ENCODE measurements at places on chromosomes 2 and 18.
A peak's percentile ranks its signal among the peaks of the same experiment; 100 is the strongest.

DNA sequence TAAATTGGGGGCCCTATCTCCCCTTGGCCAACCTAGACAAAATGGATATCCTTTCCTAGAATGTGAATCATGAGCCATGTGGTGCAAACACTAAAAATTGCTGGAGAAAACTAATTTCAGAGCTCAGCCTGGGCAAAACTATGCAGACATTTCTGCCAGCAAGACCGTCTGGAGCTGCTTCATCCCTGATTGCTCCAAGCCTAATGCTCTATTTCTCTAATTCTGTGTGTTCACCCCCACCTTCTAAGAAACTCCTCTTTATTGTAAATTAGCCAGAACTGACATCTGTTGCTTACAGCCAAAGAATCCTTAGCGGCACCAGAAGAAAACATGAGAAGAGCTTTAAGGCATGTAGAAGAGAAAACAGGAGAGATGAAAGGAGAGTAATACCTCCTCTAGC lies 337.7 kb upstream of the CHAC2 start:
- no peak for DNase-seq

GRCh38 chr2:160561551-160562295 lies 68.1 kb upstream of the RBMS1 start:
- DNase-seq, result peak; percentile 79

DNA sequence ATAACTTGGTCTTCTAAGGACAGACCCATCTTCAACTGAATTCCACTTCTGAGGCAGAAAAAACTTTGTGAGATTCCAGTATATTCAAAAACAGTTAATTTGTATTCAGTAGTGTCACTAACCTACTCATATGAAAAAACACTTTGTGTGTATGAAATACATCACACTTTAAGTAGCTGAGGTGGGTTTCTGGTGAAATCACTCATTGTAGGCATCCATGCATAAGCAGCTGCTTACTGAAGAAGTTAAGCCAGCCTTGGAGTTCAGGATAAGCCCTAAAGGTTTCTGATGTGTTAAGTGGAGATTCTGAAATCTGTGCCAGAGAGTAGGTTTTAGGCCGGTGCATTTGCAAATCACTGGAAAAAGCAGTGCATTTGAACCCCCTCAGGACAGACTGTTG lies 128.2 kb downstream of the BCL2 start:
- DNase-seq, result no peak

- peak; percentile 91 for DNase-seq
These were observed 5.0 kb downstream of the ARID5A start for GRCh38 chr2:96541398-96542152.

- no peak for DNase-seq
These were observed 350.0 kb upstream of the KLHL29 start for GRCh38 chr2:23034996-23035395.

- DNase-seq, result no peak
These were observed 51.8 kb downstream of the STK25 start for GRCh38 chr2:241456546-241456945.

DNA sequence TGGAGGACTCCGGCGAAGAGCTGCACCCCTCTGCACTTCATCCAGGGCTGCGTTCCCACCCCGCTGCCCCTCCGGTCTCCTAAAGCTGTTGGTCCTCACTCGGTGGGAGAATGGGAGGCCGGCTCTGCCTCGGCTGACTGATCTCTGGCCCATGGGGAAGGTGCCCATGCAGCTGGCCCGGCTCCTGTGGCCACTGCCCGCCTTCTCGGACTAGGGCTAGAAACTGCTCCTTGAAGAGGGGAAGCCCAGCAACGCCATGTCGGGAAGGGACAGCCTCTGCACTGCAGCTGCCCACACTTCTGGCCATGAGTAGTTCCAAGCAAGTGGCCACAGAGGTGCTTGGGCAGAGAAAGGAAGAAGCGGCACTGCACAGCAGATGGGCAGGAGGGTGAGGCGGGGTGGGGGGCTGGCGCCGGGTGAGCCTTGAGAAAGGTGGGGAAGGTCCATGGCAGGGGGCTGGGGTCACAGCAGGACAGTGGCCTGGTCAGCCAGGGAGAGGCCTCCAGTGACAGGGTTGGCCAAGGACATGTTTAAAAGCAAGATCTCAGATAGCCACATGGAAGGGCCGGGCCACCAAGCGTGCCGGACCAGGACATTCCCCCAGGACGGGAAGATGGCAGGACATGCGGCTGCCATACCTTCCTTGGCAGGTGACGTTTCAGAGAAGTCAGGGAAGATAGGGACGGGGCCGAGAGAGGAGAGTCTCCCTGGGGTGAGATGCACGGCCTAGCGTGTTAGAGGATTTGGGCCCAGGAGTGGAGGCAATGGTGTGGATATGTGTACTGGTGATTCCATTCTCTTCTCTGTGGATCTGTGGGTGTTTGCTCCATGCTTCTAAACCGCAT lies 158.8 kb upstream of the HDAC4 start:
- no peak for DNase-seq

- no peak for DNase-seq
These were observed 131.4 kb downstream of the CD8B2 start for GRCh38 chr2:106618614-106619013.

- no peak for DNase-seq
These were observed 123.6 kb upstream of the STK17B start for GRCh38 chr2:196295005-196295404.

DNA sequence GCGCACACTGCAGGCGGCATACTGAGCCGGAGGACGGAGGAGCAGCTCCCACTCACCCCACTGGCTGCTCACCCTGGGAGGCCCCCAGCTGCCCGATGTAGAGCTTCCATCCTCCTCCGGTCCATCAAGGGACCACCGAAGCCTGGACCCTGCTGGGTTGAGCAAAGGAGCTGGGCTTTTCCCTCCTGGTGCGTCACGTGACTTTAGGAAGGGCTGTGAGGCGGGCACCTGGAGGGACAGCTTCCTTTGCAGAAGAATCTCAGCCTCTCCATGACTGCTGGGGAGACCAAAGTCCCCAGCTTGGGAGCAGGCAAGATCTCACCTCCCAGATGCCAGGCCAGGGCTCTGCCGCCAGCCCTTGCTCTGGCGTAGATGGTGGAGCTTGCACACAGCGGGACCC lies 102.7 kb downstream of the TWIST2 start:
- no peak for DNase-seq

GRCh38 chr2:24448797-24449196 lies 42.3 kb upstream of the NCOA1 start:
- no peak for DNase-seq

DNA sequence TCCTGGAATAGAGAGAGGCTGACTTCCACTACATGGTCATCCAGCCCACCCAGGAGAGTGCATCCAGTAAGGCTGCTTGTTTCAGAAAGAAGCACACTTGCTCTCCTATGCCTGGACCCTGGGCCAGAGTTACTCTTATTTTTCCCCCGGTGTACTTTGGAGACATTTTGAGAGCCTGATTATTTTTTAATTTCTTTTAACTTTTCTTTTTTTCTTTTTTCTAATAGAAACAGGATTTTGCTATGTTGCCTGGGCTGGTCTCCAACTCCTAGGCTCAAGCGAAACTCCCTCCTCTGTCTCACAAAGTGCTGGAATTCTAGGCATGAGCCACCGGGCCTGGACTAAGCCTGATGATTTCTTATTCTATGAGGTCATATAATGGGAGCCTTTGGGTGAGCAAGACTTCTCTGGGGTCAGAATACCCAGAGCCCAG lies 62.2 kb downstream of the RPL37A start:
- peak; percentile 85 for DNase-seq

DNA sequence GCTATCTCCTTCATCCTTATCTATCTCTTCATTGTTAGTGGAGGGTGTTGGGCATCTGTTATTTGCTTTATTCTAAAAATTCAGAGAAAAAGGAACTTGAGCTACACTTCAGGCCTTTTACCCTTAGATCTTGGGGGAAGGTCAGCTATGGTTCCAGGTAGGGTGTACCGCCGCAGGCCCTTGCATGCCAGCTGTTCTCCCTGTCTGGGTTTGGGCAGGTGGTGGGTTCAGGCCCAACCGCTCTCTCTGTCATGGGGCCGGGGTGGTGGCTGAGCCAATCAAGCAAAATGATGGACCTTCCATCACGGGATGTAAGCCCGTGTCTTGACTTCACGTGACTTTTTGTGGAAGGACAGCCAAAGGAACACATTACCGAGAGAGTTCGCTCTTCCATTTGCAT lies 231.1 kb downstream of the LDLRAD4 start:
- DNase-seq, result no peak

- DNase-seq, result no peak
These were observed 132.2 kb upstream of the SP5 start for GRCh38 chr2:170582751-170583463.

GRCh38 chr2:168312036-168312822 lies 64.8 kb upstream of the STK39 start:
- no peak for DNase-seq

GRCh38 chr2:217616936-217617335 lies 385.9 kb downstream of the TNS1 start:
- peak; percentile 63 for DNase-seq

- DNase-seq, result no peak
These were observed 270.3 kb downstream of the MREG start for GRCh38 chr2:215743066-215743465.

GRCh38 chr18:48962252-48962993 lies 11.7 kb upstream of the SMAD7 start:
- DNase-seq, result no peak

DNA sequence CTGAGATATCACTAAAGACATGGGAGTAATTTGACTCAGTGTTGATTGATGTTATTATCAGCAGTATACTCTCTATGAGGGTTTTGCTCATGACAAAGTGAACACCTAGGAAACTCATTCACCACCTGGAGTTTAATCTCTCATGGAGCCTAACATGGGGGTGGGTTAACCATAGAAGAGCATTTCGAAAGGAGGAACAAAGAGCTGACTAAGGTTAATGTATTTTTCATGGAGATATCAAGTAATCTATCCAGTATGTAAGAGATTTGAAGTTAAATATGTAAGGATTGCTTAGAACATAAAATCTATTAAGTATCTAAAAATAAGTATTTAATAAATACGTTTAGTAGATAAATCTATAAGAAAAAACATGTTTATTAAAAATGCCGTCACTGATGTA lies 917.8 kb downstream of the EPHA4 start:
- DNase-seq, result no peak

- peak; percentile 45 for DNase-seq
These were observed 28.1 kb downstream of the NCKAP1 start for GRCh38 chr2:183010112-183010511.

DNA sequence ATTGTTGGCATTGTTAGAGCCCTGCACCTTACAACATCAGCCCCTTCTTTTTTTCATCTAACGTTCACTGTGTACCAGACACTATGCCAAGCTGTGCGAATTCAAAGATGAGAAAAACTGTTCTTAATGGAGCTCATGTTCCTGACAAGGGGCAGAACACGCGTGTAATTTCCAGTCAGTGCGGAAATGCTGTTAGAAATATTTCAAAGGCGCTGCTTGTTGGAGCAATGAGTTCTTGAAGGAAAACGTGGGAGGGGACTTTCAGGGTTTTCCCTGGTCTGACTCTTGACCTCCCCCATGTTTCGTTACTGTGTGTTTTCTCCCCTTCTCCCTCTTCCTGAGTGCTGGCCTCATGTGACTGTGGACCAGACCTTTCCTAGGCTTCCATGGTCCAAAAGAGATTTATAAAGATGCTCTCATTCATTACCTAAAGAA lies 1.5 kb downstream of the MTHFD2 start:
- DNase-seq, result no peak

- DNase-seq, result no peak
These were observed 91.2 kb upstream of the TMEM18 start for GRCh38 chr2:768451-768850.

DNA sequence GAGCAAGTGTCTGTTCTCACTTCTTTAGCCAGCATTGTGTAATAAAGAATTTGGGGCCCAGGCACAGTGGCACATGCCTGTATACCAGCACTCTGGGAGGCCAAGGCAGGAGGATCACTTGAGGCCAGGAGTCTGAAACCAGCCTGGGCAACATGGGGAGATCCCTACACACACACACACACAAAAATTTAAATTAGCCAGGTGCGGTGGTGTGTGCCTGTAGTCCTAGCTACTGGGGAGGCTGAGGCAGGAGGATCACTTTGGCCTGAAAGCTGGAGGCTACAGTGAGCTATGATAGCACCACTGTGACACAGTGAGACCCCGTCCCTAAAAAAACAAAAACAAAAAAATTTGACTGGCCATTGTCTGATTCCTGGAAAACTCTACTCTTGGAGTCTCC lies 8.3 kb downstream of the REV1 start:
- DNase-seq, result no peak

DNA sequence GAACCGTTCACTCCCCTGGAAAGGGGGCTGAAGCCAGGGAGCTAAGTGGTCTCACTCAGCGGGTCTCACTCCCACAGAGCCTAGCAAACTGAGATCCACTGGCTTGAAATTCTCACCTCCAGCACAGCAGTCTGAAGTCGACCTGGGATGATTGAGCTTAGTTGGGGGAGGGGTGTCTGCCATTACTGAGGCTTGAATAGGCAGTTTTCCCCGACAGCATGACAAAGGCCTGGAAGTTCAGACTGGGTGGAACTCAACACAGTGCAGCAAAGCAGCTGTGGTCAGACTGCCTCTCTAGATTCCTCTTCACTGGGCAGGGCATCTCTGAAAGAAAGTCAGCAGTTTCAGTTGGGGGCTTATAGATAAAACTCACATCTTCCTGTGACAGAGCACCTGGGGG lies 292.5 kb downstream of the NUP35 start:
- DNase-seq, result no peak

- no peak for DNase-seq
These were observed 1337.2 kb upstream of the CELF4 start for GRCh38 chr18:38902796-38903195.

DNA sequence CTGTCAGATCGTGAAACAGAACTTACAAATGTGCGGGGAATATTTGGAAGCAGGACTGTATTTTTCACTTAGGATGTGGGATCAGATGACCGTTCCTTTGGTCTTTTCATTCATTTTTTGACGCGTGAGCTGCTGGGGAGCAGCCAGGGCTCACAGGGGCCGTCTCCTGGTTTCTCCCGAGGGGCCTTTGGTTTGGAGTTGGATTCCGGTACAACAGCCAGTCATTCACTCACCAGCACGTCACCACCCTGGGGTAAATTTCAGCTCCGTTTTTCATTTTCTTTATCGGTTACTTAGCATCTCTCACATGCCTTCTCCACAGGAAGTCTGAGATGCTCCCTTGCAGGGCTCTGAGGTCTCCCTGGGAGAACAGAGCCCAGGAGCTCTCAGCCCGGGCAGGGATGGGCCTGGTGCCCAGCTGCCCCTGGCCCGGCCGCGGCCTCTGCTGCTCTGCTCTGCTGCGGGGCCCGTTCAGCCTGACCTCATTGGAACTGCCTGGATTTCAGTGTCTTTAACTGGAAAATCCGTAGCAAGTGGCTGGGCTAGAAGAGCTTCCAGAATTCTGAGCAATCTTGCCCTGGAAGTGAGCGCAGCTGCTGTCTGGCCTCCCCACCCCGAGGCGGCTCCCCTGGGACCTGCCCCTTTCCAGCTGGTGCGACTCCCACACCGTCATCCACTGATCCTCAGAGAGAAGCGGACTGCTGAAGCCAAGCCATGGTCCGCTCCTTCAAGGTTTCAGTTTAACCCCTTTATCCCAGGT lies 335.6 kb downstream of the EIPR1 start:
- no peak for DNase-seq

DNA sequence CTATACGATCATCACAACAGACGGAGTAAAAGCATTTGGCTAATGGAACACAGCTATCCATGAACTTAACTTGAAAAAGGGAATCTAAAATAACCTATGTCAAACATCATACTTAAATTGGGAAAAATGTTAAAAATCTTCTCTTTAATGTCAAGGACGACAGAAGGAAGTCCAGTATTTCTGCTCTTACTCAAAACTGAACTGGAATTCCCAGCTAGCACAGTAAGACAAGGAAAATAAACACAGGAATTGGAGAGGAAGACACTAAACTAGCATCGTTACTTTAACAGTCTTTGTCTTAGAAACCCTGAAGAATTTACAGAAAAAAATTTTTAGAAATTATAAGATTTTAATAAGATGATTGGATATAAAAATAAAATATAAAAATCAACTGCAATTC lies 112.6 kb downstream of the HDAC4 start:
- DNase-seq, result no peak

Measured in fibroblast of skin of right quadriceps (primary cell).